Sciatic nerve (tissue), 2 donors: ENCODE measurements at places on chromosomes 16 and 17. TPM values are rescaled to one million over a fixed set of nuclear protein-coding genes. Genes with fewer than 3 reads are reported as not detected.

DNA sequence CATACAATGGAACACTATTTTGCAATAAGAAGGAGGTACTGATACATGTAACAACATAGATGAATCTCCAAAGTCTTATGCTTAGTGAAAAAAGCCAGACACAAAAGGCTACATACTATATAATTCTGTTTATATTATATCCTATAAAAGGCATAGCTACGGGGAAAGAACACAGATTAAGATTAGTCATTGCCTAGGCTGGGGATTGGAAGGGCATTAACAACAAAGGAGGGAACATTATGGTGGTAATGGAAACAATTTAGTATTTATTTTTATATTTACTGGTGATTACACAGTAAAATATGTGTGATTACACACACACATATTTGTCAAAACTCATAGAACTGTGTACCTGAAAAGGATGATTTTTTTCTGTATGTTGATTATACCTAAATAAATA is 278.1 kb downstream of the ZFHX3 start:
- no peak for DNase-seq

GRCh38 chr16:87076950-87077749 is 240.0 kb downstream of the C16orf95 start:
- DNase-seq: no peak

DNA sequence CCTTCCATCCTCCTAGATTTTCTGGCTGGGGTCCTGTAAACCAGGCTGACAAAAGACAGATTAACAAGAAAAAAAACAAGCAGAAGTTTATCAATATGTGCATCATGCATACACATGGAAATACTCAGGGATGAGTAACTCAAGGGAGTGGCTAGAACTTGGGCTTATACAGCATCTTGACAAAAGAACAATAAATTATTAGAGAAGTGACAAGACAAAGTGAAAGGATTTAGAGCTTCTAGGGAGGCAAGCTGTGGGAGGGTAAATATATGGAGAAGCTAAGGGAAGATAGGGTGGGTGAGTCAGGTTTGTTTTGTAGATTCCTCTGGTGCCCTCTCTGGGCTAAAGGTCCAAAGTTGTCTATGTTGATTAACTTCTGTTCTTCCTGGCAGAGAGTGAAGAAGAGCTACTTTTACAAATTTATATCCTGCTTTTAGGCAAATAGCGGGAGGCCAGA is 48.0 kb upstream of the NDRG4 start:
- no peak for DNase-seq

GRCh38 chr16:78257376-78257728 is 157.9 kb downstream of the WWOX start:
- no peak for DNase-seq

DNA sequence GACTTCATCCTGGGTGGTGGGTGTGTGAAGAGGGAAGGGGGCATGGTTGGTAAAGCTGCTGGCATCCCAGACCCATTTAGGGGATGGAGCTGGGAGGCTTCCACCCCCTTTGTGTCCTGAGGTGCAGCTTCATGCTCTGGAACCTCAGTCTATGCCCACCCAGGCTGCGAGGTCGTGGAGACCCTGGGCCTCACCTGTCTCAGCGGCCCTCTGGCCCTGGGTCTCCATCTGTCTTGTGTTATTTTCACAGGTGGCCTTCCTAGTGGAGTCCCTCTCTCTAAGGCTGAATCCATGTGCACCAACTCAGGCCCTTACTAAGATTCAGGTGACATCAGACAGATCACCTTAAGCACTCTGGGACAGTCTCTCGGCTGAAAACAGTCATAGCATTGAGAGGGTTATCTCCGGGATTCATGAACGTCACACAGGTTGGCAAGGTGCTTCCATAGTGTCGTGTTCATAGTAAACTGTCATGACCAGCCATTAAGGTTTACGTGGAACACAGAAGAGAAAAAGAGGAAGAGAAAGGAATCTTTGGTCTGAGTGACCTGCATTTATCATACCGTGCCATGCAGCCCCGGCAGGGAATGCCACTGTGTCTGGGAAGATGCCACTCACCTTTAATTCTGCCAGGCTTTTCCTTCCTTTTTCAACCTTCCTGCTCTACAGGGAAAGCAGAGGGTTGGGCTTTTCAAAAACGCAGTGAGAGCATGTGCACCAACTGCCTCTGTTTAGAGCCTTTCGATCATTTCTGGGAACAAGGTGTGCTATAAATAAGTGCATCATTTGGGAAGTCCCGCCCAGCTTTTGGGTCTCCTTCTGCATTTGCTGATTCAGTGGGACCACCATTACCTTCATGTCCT is 4.5 kb upstream of the FOXL1 start:
- no peak for DNase-seq

DNA sequence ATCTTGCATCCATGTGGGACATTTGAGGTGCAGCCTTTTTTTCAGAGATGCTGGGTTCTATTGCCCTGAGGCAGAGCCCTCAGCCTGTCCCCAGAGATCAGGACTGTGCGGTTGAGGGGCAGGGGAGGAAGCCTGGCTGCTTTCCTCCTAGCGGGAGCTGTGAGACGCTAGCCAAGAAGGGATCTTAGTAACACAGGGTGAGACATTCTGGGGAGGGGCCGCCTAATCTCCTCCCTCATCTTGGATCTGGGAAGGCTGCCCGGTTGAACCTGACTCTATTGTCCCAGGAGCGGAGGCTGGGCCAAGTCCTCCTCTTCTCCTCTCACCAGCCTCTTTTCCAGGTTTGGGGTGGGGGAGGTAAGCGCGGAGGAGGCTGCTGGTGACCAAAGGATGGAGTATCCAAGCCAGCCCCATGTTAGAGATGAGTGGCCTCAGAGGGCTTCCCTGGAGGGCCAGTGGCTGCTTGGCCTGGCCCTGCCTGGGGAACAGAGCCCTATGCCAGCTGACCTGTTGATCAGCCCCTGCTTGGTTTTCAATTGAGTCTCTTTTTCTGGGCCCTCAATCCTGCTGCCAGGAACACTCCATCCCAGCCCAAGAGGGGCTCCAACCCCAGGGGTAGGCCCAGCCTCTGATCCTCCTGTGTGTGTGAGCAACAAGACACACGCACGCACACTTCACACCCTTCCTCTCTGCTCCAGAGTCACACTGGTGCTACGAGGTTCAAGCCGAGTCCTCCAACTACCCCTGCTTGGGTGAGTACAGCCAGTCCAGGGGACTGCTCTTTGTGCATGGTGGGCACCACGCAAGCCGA is 5.0 kb downstream of the CA4 start:
- DNase-seq: no peak

The SENP3 gene
- 39.8 TPM for total RNA-seq

DNA sequence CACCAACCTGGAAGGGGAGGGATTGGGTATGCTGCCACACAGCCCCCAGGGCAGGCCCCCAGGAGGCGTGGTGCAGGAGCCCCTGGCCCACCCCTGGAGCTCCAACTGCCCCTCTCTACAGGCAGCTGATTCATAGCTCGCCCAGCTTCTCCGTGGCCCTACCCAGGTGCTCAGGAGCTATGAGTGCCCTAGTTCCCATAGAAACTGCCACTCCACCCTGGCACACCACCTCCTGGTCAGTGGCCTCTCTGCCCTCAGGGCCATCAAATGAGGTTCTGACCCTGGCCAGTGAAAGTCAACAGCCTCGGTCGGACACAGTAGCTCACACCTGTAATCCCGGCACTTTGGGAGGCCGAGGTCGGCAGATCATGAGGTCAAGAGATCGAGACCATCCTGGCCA is 18.0 kb downstream of the CNGB1 start:
- DNase-seq: no peak
